ENCODE measurements at places on chromosomes 13 and 19. TPM values are rescaled to one million over a fixed set of nuclear protein-coding genes. Genes with fewer than 3 reads are reported as not detected.

KLK2 gene
- total RNA-seq = not detected

TMEM238 gene
- total RNA-seq = 5.9 TPM

TMEM205 gene
- 28.0 TPM for total RNA-seq

PRRG2 gene
- 0.81 TPM for total RNA-seq

CEACAM20 gene
- total RNA-seq = not detected

MEX3D gene
- total RNA-seq = 6.2 TPM

LGALS4 gene
- 1.1 TPM for total RNA-seq

LRRC4B gene
- not detected for total RNA-seq

BST2 gene
- 62.0 TPM for total RNA-seq

BCAM gene
- not detected for total RNA-seq

CASP14 gene
- not detected for total RNA-seq

CYP2A6 gene
- not detected for total RNA-seq

ZNF329 gene
- 5.0 TPM for total RNA-seq

FAAP24 gene
- 11.9 TPM for total RNA-seq

APOE gene
- 0.70 TPM for total RNA-seq

SAE1 gene
- 156 TPM for total RNA-seq

BLVRB gene
- 35.6 TPM for total RNA-seq

SHC2 gene
- not detected for total RNA-seq

LPAR2 gene
- 21.6 TPM for total RNA-seq

MIA gene
- not detected for total RNA-seq

FFAR3 gene
- total RNA-seq = 2.4 TPM

ZNF208 gene
- 3.4 TPM for total RNA-seq

PSG7 gene
- not detected for total RNA-seq

EPS8L1 gene
- 2.3 TPM for total RNA-seq

GRIN2D gene
- 0.14 TPM for total RNA-seq

HNRNPL gene
- total RNA-seq = 714 TPM

SOHLH2 gene
- not detected for total RNA-seq

PLEKHF1 gene
- total RNA-seq = 26.6 TPM

CERS1 gene
- total RNA-seq = 0.16 TPM

MIPEP gene
- total RNA-seq = 15.5 TPM

TMEM255B gene
- 0.74 TPM for total RNA-seq

TGFBR3L gene
- total RNA-seq = 3.2 TPM

ZNF211 gene
- total RNA-seq = 9.5 TPM

PRODH2 gene
- total RNA-seq = not detected

SMAD9 gene
- total RNA-seq = 0.14 TPM

PRSS57 gene
- total RNA-seq = not detected

FGF22 gene
- not detected for total RNA-seq

PGLYRP2 gene
- total RNA-seq = not detected

ZNF229 gene
- 1.2 TPM for total RNA-seq

ERICH4 gene
- not detected for total RNA-seq

TGDS gene
- 24.2 TPM for total RNA-seq

FBN3 gene
- not detected for total RNA-seq

UBE2M gene
- 115 TPM for total RNA-seq

ANKLE1 gene
- 3.1 TPM for total RNA-seq

TEX26 gene
- total RNA-seq = not detected

PLIN5 gene
- not detected for total RNA-seq

CYP4F2 gene
- total RNA-seq = not detected

ZNF230 gene
- total RNA-seq = 3.8 TPM

CEACAM3 gene
- total RNA-seq = not detected

EIF3K gene
- total RNA-seq = 297 TPM

SKA3 gene
- total RNA-seq = 40.7 TPM

BCL3 gene
- 81.5 TPM for total RNA-seq

HSD17B14 gene
- 0.83 TPM for total RNA-seq

MBD3L2 gene
- total RNA-seq = not detected

ZSWIM9 gene
- total RNA-seq = 7.4 TPM
